ENCODE measurements at places on chromosomes 4 and X. TPM values are rescaled to one million over a fixed set of nuclear protein-coding genes. Genes with fewer than 3 reads are reported as not detected.

- DNase-seq: no peak
Measured at GRCh38 chr4:182418054-182418734, 175.0 kb downstream of the TENM3 start.

DNA sequence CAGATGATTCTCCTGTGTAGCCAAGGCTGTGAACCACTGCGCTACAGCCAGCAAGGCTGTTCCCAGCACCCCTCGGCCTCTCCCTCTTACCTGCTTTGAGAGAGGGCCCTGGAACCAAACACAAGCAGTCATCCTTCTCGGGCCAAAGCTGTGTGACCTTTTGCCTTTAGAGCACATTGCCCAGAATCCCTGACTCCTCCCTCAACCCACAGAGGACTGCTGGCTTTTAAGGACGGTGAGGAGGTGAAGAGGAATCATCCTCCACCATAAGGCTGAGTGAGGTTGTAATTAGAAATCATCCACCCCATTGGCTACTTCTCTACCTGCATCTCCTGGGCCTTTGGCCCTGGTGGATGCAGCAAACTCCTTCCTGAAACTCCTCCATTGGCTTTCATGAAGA lies 93.6 kb upstream of the PJA1 start:
- DNase-seq: no peak

- no peak for DNase-seq
Measured at GRCh38 chr4:124157396-124158083, 555.0 kb downstream of the ANKRD50 start.

DNA sequence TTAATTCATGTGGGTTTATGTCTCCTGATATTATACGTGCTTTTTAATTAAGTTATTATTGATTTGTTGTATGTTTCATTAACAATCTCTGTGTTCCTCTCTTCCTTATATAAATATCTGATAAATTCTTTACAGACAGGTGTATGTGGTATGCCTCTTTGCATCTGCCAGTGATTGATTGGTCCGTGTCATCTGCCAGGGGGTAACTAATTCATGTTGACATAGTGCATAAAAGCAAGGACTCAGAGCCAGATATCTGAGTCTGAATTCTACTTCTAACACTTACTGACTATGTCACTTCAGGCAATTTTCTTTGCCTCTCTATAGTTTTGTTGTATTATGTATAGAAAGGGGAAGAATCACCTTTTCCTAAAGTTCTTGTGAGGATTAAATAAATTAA lies 5.2 kb upstream of the AMBN start:
- DNase-seq: no peak

DNA sequence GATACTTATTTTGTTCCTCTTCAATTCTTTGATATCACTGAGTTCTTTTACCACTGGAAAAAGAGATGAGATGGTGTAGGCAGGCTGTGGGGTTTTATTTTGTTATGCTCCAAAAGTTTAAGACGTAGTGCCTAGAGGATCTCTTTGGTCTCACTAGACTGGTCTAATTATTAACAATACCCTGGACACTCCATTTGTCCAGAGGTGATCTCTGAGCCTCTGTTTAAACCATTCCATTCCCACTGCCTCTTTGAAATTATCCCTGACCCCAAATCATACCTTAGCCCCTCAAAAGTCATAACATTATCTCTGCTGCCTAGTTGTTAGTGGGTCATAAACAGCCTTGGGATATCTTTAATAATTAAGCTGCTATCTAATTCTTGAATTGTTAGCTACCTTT lies 24.2 kb downstream of the SMPX start:
- no peak for DNase-seq

The TREX2 gene
- 0.78 TPM for polyA plus RNA-seq

GRCh38 chr4:139017861-139018260 lies 2.3 kb downstream of the NOCT start:
- no peak for DNase-seq

The RASL11B gene
- 1.2 TPM for polyA plus RNA-seq

- DNase-seq: no peak
Measured at GRCh38 chr4:119029847-119030535, 105.6 kb upstream of the MYOZ2 start.

The MTMR8 gene
- 0.21 TPM for polyA plus RNA-seq

The GLOD5 gene
- polyA plus RNA-seq: not detected

DNA sequence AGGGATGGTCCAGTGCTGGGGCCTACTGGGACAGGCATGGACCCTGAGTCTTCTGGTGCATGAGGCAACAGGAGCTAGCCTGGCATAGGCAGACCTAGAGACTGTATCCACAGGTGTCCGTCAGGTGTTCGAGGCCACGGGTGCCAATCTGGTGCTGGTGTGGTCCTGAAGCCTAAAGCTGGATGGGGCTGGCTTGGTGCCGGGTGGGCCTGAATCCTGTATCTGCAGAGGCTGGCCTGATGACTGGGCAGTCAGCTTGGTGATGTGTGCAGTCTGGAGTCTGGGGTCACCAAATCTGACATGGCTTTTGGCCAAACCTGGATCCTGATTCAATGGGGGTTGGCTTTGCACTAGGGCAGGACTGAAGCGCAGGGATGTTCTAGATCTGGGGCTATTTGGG lies 269.8 kb upstream of the GRIA3 start:
- DNase-seq: no peak

GRCh38 chrX:35711281-35711680 lies 86.9 kb upstream of the MAGEB16 start:
- no peak for DNase-seq

The FHDC1 gene
- polyA plus RNA-seq: 0.03 TPM
